ENCODE measurements at places on chromosomes 11 and 22.
A peak's percentile ranks its signal among the peaks of the same experiment; 100 is the strongest.

GRCh38 chr22:48301421-48301820 lies 1526.3 kb downstream of the BRD1 start:
- no peak for DNase-seq

GRCh38 chr11:40787224-40787623 lies 672.2 kb downstream of the LRRC4C start:
- no peak for DNase-seq

DNA sequence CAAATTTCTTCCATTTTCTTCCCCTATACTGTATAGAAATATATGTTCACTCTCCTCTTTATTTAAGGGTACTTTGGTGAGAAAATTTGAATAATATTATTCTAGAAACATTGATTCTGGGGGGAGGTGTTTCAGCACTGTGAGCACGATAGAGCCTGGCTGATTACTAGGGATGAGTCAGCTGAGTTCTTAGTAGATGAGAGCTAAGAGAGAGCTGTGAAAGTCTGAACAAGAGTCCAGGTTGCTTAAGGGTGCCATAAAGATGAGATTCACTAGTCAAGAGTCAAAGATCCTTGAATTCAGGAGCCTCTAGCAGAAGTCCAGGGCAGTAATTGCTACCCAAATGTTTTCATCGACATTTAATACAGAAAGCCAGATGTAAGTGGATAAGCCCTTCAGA lies 756.6 kb upstream of the API5 start:
- DNase-seq: no peak

DNA sequence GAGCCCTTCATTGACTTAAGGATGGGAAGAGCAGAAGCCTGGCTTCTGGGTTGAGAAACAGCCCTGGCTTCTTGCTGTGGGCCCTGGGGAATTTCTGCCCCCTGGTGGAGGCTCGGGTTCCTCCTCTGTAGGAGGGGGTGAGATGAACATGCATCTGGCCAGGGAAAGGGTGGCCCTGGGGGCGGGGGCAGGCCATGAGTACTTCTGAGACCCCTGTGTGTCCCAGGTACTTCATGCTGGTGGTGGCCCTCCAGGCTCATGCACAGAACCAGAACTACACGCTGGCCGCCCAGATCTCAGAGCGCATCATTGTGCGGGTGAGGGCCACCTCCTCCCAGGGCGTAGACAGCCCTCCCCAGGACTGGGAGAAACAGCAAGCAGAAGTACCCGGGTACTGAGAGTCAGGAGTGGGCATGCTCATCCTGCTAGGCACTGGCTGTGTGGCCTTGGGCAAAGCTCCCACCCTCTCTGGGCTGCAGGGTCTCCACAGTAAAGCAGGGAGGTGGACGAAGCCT lies 15.8 kb downstream of the TMEM258 start:
- DNase-seq: no peak

GRCh38 chr22:35407362-35407761 lies 7.4 kb downstream of the MCM5 start:
- no peak for DNase-seq

DNA sequence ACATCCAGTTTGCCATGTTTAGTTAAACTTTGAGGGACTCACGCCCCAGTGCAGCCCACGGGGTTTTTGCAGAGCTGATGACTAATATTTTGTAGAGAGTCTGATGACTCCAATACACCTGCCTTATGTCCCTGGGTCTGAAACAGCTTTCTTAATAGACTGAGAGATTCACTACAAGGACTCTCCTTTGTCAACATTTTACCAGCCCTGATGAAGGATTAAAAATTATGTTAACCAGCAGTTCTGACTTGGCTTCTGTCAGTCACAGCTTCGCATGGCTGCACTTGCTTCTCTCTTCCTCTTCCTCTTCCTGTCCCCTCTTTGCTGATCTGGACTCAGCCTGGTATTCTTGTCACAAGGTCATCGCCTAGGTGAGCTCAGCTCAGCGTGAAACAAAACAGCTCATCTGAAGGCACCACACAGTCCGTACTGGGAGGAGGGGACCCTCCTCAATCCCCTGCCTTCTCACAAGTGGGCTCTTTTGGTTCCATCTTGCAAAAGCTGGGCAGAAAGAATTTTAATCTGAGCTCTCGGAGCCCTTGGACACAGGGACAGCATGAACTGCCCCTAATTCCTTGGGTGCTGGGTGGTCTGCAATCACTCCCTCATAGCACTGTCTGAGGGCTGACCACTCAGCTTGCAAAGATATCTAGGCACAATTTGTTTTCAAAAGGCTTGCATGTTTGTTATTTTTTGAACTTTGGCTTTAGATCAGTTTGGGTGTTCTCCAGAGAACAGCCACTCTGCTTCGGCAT lies 38.1 kb upstream of the POU2AF1 start:
- no peak for DNase-seq

- DNase-seq: no peak
Measured at GRCh38 chr22:36369922-36370791, 17.6 kb downstream of the MYH9 start.

- DNase-seq: no peak
Measured at GRCh38 chr11:112408517-112408916, 147.9 kb upstream of the PLET1 start.

- DNase-seq: no peak
Measured at GRCh38 chr22:34886812-34887211, 179.1 kb upstream of the ISX start.

- no peak for DNase-seq
Measured at GRCh38 chr11:120424185-120424969, 87.2 kb upstream of the GRIK4 start.

- DNase-seq: no peak
Measured at GRCh38 chr11:67251841-67252240, 14.4 kb upstream of the GRK2 start.

DNA sequence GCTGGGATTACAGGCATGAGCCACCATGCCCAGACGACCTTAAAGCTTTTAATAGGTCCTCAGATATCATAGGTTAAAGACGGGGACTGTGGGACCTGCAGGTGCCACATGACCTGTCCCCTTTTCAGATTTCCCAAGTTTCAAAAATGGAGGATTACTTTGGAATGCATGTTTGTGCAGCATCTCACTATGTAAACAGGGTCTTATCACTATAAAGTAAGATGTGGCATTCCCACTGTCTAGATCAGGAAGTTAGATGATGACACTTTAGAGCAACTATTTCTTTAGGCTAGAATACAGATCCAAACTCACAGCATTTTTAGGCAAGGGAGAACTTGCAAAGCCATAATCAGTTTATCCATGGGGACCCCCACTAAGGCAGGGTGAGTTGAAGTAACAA lies 92.8 kb downstream of the USP35 start:
- DNase-seq: no peak

DNA sequence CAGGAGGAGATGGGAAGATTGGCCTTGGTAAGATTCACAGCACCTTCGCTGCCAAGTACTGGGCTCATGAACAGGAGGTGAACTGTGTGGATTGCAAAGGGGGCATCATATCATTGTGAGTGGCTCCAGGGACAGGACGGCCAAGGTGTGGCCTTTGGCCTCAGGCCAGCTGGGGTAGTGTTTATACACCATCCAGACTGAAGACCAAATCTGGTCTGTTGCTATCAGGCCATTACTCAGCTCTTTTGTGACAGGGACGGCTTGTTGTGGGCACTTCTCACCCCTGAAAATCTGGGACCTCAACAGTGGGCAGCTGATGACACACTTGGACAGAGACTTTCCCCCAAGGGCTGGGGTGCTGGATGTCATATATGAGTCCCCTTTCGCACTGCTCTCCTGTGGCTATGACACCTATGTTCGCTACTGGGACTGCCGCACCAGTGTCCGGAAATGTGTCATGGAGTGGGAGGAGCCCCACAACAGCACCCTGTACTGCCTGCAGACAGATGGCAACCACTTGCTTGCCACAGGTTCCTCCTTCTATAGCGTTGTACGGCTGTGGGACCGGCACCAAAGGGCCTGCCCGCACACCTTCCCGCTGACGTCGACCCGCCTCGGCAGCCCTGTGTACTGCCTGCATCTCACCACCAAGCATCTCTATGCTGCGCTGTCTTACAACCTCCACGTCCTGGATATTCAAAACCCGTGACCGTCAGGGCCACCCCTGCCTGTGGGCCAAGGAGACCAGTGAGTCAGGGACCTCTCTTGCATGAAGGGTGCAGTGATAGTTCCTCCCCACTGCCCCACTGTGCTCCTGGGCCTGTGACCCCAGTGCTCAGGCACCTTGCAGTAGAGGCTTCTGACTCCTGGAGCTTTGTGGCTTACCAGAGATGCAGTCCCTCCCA lies 83.6 kb downstream of the BCR start:
- no peak for DNase-seq

- DNase-seq: no peak
Measured at GRCh38 chr11:117083011-117083935, 15.0 kb downstream of the SIK3 start.

DNA sequence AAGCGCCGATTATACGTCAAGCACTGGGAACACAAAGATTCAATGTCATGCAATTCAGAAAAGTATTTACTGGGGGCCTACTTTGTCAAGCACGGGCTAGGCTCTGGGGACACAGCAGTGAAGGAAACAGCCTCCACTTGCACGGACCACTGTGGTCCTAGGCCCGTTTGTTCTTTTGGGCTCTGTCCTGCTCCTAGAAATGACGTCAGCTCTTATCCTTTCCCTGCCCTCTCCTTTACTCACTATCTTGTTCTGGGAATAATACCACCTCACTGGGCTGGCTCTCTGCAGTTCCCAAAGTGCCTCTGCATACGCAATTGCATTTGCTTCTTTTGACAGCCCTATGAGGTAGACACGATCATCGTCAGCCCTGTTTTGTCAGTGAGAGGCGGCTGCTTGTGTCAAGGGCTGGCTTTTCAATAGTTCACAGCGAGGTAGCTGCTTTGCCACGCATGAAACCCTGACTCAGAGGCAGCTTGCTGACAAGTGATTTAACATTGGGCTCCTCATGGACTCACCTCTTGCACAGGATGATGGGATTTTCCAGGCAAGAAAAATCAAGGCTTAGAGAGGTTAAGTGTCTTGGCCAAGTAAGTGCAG lies 22.9 kb upstream of the IGSF22 start:
- DNase-seq: no peak

GRCh38 chr11:112304914-112305313 lies 44.3 kb upstream of the PLET1 start:
- DNase-seq: no peak

- no peak for DNase-seq
Measured at GRCh38 chr11:9982127-9982795, 311.8 kb downstream of the SBF2 start.

- DNase-seq: no peak
Measured at GRCh38 chr11:8239536-8240228, 24.0 kb downstream of the LMO1 start.

DNA sequence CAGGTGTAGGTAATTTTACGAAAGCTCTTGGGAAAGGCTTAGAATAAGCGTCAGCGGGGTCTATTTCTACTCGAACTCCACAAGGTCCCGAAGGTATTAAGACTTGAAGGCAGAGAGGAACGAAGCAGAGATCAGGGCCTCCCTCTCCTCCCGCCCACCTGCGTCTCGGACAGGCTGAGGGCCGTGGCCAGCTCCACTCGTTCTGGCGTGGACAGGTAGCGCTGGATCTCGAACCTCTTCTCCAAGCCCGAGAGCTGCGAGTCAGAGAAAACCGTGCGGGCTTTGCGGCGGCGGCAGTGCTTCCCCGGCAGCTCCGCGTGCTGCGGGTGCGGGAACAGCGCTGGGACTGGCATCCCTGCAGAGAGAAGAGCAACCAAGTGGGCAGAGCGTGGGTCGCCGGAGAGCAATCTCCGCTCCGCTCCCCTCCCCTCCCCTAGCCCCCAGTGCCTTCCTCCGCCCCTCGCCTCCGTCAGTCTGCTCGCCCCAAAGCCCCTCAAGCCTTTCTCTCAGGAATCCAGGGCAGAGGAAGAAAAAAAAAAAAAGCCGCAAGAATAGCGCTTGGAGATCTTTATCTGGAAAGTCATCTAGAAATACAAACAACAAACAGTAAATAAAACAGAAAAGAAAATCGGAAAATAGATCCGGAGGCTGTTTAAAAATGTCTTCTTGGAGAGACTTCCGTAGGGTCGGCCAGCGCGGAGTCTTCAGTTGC lies 2.4 kb downstream of the BSX start:
- DNase-seq: no peak

GRCh38 chr11:85694385-85694980 lies 8.5 kb upstream of the CCDC89 start:
- no peak for DNase-seq

- DNase-seq: no peak
Measured at GRCh38 chr11:14543260-14543659, 23.1 kb upstream of the PSMA1 start.

DNA sequence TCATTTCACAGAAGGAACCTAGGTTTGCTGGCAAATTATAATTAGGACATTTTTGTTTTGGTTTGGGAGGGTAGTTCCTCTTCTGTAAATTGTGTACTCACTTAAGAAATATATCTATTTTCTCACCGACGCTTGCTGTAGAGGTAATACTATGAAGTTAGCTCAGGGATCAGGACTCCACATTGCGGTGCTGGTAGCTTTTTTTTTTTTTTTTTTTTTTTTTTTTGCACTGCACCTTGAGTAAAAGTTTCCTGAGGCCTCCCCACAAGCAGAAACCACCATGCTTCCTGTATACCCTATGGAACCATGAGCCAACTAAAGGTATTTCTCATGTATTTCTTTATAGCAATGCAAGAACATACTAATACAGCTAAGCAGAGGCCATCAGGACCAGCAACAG lies 14.7 kb downstream of the UBTFL1 start:
- DNase-seq: no peak

DNA sequence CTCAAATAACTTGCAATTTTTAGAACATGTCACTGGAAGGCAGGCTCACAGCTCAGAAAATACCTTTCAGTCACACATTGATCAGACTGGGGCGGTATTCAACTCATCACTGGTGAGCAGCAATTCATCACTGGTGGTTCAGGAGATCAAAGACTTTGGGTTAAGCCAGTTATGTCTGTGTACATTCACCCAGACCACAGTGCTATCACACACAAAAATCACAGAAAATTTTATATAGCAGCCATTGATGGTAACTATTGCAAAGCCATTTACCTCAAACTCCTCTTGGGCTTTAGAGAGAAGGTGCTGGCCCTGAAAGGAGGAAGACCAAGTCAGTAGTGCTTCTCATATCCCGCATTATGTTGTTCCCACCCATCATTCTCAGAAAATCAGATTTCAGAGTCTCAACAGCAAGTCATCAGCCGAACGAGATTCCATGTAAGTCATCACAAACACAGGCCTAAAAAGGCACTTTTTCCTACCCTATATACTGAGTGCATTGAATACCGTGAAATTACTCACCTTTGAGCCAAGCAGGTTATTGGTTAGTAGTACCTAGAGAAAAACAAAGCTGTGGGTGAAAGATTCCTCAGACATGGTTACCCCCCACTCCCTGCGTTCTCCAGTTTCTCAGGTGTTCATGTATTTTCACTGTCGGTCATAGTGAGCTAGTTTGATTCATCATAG lies 14.0 kb upstream of the WDR74 start:
- no peak for DNase-seq

DNA sequence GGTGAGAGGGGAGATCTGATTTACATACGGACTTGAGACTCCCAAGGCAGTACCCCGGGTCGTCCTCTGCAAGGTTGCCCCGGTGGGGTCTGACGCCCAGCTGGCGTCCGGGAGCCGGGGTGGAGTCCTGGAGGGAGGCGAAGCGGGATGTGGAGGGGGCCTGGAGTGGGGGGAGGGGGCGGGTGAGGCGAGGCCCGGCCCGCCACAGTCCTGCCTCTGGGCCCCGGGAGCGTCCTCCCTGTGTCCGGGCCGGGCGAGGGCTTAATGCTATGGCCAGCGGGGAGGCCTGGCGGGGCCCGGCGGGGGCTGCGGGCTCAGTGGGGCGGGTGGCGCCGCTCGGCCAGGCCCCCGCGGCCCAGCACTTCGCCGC lies 2.4 kb upstream of the MYBPC3 start:
- no peak for DNase-seq

- DNase-seq: peak; percentile 14
Measured at GRCh38 chr11:110479108-110480101, 49.7 kb downstream of the FDX1 start.

- DNase-seq: no peak
Measured at GRCh38 chr11:3834664-3835461, 5.9 kb downstream of the RHOG start.

All from DMS 273 treated with DMSO at 0.1 percent for 48 hours (cell line).